ELR (cell line): ENCODE measurements at places on chromosomes 5 and 9.

DNA sequence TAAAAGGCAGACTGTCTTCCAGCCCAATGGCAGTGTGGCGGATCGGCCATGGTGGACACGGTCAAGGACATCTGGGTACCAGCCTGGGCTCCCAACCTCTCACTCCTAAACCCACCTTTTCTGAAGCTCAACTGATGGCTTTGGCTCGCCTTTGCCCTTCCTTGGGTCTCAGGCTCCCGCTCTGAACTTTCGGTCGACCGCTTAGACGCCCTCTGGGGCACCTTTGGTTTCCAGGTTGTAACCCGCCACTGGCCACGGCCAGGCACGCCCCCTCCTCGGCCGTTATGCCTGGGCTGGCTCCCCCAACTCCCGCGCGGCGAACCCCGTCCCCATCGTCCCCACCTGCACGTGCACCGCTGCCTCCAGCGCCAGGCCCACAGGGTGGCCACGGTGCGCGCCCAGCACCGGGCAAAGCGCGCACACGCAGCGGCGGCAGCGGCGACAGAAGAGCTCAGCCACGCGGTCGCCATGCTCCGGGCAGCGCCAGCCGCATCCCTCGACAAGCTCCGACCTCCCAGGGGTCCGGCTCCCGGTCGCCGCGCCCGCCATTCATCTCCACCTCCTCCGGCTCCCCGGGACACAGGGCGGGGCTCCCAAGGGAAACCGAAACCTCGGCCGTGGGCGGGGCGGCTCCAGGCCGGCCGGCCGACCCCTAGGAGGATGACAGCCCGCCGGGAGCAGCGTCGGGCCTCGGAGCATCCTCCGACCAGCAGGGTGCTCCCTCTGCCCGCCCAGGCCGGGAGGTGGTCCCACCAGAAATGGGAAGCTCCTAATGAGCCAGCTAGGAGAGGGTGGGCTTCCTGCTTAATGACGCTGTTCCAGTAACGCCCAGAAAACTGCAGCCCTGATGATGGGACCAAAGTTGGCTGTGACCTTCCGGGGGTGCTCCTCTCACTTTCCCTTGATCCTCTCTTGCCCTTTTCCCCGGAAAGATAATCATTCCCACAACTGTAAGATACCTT lies at the start of gene TRIM14:
Gene TRIM14 (minus strand): TSS at position 583 of the 962 bp plus-strand sequence. CDS start 34 bp downstream, at position 549.
- peak; percentile 87 for DNase-seq

DNA sequence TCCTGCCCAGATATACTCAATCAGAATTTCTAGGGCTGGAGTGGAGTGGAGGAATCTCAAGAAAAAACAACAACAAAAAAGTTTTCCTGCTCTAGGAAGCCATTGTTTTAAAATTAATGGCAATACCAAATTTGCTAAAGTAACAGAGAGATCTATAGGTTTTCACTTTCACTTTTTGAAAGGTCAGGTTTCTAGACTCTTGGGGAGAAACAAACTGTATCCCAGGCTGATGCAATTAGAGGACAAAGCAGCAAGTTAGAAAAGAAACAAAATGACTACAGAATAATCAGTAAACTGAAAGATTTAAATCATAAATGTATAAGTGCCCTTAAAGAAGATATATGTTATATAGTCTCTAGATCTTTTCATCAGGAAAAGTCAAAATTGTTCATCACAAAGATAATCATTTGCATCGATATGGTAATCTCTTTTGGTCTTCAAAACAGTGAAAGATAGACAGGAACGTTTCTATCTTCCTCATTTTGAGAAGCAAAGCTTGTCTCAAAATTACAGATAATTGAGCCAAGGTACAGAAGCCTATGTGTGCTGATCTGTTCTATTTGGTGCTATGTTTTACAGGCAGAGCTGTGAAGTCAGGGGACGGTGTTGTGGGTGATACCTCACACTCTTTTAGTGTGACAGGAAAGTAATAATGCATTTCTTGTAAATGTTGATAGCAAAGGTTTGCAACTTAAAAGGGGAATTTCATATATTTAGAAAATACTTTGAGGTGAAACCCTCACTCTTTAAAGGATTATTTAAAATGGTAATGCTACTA lies 1746.6 kb upstream of the C9orf72 start:
- DNase-seq = peak; percentile 8

DNA sequence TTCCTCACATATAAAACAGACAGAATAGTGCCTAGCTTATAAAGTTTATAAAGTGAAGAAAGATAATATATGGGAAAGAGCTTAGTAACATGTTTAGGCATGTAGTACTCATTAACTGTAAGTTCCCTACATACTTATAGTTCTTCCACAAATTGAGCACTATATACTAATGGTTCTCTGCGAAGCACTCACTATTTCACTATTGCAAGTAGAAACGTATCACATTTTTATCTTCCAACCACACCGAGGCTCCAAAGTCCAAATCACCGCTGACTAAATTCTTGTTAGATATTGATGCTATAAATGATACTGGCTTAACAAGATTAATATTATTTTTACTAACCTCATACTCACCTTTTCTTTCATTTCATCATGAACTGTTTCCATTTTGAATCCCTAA lies 61.0 kb downstream of the FBXW11 start:
- no peak for DNase-seq

DNA sequence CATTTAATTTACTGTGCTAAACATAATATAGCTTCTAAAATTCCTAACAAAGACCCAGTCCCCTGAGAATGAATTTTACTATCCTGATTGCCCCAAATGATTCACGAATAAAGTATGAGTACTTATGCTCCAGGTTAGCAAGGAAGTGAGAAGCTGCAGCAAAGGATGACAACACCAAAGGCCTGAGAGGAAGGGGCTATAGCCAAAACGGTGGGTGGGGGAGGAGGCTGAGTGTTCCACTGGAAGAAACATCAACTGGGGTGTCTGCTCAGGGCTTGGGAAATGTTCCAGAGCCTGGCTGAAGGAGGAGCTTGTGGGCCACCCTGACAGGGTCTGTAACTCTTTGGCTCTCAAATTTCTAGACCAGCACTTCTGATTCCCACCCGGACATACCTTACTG lies 157.3 kb downstream of the ADAMTS12 start:
- DNase-seq = peak; percentile 54

- no peak for DNase-seq
Observed at GRCh38 chr5:148403344-148403743, 19.6 kb downstream of the FBXO38 start.

DNA sequence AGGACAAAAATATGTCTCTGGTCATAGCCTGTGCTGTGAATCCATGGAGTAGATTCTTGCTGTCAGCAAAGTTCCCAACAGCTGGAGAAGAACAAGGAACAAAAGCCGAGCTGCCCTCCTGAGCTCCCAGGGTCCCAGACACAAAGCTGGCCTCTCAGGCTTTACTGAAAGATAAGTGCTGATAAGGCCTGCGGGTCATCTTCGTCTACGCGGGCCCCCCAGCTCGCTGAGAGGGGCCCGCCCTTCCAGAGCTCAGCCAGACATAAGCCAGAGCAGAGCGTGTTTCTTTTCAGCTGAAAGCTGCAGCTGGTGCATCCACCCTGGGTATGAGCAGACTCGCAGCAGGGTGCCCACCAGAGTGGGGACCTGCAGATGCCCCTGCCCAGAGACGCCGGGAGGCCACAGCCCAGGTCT lies 84.7 kb downstream of the HSD17B3 start:
- DNase-seq = no peak

- DNase-seq = no peak
Observed at GRCh38 chr9:73995836-73996235, 501.3 kb upstream of the RORB start.

DNA sequence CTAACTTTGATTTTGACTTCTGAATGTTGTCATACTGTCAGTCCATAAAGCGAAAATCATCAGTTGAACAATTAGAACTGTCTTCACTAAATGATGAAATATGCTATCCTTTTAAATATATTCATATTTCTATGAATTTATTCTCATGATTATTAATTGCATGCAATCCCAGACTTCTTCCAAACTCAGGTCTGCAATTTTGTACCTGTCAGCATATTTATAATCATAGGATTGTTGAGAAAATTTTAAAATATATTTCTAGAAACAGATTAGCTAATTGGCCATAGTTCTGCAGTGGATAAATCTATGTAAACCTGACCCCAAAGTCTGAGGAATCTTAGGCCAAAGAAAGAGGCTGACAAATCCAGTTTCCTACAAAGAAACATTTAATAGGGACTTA lies 347.5 kb downstream of the SLCO4C1 start:
- no peak for DNase-seq

DNA sequence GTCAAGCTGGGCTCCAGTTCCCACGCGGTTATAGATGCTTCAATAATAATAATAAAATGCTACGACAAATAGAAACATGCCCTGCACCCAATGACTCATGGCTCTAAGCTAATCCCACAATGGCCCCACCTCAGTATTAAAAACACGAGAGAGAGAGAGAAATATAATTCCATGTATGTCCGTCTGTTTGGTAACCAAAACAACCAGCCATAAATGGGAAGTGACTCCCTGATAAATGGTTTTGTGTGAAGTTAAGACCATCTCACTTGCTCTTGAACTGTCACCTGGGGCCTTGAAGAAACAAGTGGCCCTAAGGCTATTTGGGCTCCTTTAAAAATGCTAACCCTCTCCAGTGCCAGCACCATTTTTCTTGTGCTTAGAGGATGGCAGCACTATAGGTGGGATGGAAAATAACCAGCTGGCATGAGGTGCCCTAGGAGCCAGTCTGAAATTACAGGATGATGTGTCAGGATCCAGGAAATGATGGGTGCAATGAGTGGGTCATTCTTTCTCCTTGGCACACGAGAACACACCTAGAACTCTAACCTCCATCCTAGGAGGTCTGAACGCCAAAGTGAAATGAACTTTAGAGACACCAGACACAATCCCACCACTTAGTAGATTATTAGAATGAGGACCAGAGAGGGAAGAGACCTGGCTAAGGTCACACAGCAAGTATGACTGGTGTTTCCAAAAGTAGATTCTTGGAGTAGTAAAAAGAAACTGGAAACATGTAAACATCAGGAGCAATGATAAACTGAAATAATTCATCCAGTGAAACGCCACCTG lies 35.7 kb upstream of the ADRB2 start:
- DNase-seq = peak; percentile 40

DNA sequence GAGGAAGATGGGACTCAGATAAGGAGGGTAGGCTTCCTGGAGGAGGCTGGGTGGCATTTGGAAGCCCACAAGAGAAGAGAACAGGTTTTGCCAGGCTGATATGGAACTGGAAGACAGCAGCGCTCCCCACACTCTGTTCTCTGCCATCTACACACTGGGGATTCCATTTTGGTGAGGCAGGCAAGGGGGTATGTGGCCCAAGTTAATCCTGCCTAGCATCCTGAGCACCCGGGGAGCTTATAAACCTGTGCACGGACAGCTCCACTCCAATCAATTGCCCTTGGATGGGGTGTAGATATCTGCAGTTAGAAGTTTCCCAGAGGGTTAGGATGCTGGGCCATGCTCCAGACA lies 158.8 kb downstream of the MACROH2A1 start:
- no peak for DNase-seq

DNA sequence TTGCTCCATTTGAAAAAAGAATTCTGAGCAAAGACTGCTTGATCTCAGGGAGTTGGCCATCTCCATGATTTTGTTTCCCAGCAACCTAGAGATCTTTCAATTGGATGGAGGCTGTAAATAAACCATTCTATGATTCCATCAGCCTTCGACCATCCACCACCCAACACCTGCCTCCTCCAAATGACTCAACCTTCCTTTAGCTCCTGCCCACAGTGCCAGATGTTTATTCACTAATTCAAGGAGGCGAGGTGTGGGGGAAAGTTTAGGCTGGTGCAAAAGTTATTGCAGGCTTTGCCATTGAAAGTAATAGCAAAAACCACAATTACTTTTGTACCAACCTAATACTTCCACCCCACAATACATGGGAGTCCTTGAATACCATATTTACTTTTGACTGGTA lies 327.5 kb downstream of the CAAP1 start:
- no peak for DNase-seq

DNA sequence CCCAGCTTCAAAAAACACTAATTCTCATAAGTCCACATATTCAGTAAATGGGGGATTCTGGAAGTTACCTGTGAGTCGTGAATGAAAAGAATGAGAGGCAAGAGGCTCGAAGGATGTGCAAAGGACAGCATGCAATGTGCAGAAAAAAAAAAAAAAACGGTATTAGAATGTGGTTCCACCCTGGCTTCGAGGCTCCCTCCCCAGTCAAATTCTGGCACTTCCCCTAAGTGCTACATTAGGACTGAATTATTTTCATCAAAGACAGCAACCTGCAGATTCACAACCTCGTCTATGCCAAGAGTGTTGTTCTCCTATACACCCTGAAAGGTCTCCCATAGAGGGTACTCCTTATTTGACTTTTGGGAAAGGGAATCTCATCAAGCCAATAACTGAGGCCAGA lies 16.5 kb downstream of the CAPSL start:
- no peak for DNase-seq

DNA sequence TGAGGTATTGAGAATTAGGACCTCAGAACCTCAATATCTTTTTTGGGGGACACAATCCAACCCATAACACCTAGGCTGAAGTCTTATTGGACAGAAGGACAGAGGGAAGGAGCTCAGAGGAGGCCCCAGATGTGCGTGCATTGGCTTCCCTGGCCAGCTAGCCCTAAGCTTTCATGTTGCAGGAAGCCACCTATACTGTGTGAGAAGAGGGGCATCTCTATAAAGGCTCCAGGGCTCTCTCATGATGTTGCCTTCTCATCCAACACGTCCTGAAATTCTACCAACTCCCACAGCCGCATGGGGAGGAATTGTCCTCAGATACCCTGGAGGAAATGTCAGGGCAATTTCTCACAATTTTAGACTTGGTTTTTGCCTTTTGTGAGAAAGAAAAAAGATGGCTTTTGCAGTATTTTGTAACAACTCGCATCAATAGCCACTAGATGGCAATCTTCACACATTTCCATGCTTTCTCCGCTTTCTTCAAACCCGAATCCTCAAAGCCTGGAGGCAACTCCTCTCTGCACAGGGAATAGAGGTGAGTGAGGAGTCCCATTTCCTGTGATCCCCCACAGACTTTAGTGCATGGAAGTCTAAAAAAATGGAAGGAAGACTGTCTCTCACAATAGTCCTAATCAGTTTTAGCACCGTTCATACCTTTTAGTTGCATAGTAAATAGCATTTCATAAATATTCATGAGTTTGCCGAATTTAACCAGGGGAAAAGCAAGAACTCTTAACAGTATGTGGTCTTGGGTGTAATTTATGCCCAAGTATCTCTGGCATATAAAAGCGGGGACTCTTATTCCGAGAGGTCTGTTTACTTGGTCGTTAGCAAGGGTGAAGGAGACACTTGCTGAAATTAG lies 7.4 kb upstream of the PPP3R2 start:
- peak; percentile 74 for DNase-seq

DNA sequence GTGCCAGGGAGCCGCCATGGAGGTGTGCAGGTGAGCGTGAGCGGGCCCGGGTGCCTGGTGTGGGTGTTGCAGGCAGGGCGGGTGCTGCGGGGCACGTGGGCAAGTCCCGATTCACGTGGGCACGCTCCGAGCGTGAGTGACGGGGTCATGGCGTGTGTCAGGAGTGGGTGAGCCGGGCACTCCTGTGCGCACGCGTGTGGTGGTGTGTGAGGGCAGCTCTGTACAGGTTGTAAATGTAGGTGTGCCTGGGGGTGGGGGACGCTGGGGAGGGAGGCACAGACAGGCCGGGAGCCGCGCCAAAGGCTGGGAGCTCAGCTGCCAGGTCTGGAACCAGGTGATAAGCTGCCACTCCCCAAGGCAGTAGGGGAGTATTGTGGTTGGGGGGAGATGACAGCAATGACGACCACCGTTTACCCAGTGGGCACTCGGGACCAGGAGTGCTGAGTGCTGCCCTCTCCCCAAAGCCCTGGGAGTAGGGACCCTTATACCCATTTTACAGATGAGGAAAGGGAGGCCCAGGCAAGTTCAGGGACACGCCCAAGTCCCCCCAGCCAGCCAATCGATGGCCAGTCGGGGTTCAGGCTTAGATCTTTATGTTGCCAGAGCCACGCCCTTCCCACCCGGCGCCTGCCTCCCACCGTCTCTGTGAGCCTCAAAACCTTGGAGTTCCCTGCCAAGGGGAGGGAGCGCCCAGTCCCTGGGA lies 9.6 kb downstream of the NCS1 start:
- no peak for DNase-seq
